Anterior cingulate cortex (tissue), 58 donors: ENCODE measurements at places on chromosomes 13 and 19.

DNA sequence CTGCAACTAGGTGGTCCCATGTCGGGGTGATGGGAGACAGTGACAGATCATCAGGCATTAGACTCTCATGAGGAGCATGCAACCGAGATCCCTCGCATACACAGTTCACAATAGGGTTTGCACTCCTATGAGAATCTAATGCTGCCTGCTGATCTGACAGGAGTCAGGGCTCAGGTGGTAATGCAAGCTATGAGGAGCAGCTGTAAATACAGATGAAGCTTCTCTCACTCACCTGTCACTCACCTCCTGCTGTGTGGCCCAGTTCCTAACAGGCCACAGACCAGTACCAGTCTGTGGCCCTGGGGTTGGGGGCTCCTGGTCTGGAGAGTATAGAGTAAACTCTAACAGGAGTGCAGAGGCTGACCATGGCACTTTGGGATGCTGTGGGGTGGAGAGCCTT lies 209.2 kb downstream of the DLEU7 start:
- no peak for DNase-seq

DNA sequence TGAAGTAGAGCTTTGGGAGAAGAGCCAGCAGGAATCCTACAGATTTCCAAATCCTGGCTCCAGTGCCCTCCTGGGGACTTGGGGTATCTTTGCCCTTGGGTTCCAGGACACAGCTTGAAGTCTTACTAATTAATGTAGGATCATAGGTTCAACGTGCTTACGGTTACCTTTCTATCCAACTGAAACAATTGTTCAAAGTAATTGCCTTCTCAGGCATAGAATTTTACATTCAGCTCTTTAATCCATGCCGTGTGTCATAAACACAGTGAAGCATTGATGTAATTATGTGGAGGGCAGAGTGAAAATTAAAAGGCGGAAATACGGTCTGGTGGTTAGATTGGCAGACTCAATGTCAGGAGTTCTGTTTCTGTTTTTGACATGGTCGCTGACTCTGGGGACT lies 170.4 kb downstream of the COG6 start:
- DNase-seq, result no peak

DNA sequence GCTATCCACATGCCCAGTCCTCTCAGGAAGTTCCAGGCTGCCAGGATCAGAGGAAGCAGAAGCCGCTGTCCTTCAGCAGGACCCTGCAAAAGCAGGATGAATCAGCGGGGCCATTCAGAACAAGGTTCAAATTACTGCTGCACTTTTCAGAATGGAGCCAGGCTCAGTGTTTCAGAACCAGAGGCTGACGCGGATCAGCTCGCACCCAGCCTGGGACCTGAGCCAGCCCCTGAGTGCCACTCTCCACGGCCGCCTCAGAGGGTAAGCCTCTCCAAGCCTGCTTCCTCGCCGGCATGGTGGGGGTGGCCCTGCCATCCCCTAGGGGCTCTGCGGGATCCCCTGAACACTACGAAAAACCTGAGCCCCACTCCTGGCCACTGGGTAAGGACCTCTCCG lies 24.7 kb downstream of the RASA3 start:
- DNase-seq, result no peak

DNA sequence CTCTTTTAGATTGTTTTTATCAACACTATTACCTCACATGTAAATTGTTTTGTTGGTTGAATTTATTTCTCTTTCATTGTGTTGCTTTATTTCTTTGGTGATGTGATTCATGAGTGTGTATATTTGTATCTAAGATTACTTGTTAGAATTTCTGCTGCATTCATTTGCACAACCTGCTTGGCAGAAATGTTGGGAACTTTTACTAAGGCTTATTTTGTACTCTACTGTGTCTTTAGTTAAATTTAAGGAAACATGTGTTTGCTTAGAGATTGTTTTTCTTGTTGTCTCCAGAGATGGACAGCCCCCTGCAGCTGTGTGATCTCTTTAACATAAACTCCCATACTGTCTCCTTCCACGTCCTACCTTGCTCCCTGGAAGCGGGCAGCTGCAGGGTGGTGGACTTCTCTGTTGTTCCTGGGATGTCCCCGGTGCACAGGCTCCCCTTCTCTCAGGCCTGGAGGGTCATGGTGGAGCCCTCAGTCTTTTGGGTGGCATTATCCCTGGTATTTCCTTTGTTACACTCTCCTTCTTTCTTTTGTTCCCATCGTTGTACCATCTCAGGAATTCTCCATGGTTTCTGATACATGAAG lies 212.0 kb upstream of the SPRY2 start:
- no peak for DNase-seq

DNA sequence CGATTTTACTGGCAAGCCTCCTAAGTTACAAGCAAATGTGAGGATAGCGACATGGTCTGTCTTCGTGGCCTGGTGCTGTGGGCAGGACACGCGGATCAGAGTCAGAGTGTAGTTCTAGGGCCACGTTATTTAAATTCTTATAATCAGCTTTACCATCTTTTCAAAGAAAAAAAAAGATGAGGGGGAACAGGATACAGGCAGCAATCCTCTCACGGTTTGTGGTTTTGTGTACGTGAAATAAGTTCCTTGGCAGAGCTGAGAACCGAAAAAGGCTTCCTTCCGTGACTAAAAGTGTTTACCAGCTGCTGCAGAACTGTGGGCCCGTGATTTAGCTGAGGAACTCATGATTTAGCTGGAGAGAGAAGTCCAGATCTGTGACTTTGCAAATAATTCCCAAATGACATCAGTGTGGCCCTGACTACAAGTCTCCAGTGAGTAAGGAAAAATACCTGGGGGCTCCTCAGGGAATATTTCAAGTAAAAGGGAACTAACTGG lies 27.2 kb downstream of the RCBTB2 start:
- DNase-seq, result no peak

- DNase-seq, result no peak
Observed at GRCh38 chr19:51520728-51521127, 10.7 kb downstream of the SIGLEC6 start.

DNA sequence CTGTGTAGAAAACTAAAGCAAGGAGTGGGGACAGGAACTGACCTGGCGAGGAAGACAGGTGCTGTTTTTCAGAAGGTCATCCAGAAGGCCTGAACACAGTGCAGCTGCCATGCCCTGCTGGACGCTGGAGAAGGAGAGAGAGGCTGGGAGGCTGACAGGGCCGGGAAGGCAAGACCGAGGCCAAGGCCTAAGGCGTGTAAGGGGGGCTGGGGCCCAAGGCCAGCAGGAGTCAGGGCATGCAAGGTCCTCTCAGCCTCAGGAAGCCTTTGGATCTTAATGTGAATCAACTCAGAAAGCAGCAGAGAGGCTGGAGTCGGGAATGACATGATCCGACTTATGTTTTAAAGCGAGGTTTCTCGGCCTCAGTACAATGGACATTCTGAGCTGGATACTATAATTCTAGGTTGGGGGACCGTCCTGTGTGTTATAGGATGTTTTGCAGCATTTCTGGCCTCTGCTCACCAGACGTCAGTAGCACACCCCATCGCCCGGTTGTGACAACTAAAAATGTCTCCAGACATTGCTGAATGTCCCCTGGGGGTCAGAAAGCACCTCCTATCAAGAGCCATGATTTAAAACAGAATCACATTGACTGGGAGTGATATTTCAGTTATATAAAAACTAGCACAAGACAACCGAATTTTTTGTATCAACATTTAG lies 530.4 kb downstream of the MYO16 start:
- DNase-seq, result no peak

DNA sequence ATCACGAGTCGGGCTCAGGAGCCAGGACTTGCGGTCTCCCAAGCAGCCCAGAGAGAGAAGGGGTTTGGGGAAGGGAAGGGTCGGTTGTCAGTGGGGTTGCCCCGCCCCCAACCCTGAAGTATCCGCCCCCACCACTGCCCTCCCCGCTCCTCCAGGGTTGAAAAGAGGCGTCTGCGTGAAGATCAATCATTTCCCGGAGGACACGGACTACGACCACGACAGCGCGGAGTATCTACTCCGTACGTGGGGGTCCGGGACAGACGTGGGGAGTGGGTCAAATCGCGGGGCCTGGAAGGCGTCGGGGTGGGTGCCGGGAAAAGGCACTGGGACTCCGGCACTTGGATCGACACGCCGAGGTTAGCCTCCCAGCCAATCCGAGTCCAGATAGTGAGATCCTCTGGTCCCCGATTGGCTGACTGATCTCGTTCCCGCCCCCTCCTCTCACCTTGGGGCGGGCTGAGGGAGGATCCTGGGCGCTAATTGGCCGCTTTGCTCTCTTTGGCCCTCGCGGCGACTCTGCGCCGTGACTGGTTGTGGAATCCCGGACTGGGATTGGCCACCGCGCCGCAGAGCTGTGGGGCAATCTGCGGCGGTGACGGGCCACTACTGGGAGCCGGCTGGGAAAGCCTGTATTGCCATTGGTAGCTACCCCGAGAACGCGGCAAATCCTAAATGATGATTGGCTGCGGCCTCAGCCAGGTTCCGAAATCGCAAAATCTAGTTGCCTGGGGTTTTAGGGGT lies 13.3 kb upstream of the CACNG6 start:
- DNase-seq, result peak; percentile 72

GRCh38 chr13:76890021-76890420 lies 3.8 kb upstream of the KCTD12 start:
- DNase-seq, result no peak

DNA sequence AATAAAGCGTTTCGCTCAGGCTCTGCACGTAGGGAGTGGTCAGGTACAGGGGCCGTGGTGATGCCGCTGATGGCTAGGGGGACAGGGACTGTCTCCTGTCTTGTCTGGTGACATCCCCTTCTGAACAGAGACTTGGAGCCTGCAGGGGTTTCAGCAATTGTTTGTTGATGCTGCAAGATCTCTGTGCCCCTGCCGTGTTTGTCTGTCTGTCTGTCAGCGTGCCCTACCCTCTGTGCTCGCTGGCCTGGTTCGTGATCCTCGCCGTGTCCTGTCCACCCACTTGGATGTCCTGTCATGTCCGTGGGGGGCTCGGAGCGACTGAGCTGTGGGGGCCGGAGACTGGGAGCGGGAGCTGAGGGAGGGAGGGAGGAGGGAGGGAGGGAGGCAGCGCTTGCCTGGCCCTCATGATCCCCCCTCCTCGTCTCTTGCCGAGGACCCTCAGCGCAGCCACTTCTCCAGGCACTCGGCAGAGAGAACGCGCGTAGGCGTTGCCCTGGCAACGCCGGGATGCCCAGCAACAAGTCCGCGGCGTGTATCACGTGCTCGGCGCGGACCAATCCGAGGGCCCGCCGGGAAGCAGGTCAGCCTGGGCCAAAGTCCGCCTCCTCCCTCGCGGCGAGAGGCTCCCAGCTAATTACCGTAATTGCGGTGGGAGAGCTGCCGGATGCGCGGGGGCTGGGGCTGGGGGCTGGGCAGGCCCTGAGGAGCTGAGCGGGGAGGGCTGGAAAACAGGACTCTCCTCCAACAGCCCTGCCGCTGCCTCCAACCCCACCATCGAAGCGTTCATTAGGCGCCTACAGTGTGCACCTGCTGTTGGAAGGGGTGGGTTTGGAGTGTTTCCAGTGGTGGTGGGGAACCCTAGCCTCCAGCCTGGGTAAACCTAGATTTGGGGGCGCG lies 31.9 kb upstream of the FEM1A start:
- peak; percentile 88 for DNase-seq

GRCh38 chr13:111382411-111382810 lies 62.0 kb downstream of the TEX29 start:
- no peak for DNase-seq

GRCh38 chr19:47003611-47004465 lies 15.8 kb upstream of the NPAS1 start:
- no peak for DNase-seq

GRCh38 chr13:79346300-79346914 lies 59.6 kb downstream of the RBM26 start:
- no peak for DNase-seq

DNA sequence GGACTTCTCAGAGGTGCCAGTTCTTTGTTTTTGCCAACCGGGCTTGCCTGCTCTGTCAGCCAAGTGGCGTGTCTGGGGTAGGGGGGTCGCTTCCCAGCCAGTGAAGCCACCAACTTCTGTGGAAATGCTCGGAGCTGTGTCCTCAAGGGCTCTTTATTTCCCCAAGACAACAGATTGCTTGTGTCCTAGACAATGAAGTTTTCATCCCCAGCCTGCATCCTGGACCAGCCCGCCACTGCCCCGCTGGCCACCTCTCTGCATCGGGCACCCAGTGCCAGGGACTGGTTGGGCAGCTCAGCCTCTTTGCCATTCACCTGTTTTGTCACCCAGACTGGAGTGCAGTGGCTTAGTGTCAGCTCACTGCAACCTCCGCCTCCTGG lies 3.7 kb downstream of the RAB11B start:
- no peak for DNase-seq

DNA sequence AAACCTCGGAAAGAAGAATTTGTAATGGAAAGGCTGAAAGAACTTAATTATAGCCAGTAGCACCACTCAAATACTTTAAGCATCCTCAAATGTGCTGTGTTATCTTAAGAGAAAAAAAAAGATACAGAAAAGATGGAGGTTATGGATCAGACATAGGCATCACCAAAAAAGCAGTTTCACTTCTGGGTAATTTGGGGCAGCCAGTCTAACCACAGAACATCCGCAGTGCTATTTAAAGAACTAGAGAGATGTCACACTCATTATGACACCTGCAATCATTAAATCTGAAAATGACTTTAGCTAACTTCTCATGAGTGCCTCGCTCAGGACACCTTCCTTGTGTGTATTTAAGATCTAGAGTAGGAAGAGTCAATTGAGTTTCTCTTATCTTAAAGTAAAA lies 211.8 kb downstream of the RBM26 start:
- no peak for DNase-seq

DNA sequence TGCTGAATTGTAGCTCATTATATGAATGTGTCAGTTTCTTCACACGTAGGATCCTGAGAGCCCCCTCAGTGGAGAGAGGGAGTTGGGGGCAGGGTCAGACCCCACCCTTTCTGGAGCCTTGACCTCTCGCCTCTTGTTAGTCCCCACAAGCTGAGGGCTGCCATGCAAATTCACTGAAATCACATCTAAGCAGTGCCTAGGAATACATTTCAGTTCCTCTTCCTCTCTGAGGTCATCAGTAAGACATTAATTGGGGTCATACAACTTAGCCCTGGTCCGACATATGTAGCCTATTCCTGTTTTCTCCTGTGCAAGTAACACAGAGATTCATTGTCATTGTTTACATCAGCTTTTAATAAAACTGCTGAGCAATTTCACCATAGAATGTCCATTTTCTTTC lies 30.0 kb downstream of the MYO9B start:
- DNase-seq, result no peak

- DNase-seq, result no peak
Observed at GRCh38 chr13:65125236-65125635, 2104.9 kb downstream of the PCDH9 start.

- no peak for DNase-seq
Observed at GRCh38 chr13:43307921-43308433, 284.6 kb downstream of the DNAJC15 start.

DNA sequence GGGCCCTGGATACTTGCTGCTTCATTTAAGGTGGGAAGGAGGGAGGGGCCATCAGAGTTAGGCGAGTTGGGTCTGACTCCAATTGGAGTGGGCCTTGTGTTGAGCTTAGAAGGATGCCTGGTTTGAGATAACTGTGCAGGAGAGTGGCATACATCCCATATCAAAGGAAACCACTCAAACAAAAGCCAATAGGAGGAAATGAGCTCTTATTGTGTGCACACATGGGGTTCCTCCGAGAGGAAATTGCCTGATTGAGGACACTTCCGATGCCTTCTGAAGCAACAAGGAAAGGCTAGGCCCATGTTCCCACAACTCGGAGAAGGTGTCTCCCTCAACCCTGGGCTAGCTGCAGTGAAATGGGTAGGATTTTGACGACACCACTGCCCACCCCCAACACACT lies 19.6 kb downstream of the MBNL2 start:
- no peak for DNase-seq
